NAMALWA (cell line): ENCODE measurements at places on chromosomes 11 and 22.
A peak's percentile ranks its signal among the peaks of the same experiment; 100 is the strongest.

DNA sequence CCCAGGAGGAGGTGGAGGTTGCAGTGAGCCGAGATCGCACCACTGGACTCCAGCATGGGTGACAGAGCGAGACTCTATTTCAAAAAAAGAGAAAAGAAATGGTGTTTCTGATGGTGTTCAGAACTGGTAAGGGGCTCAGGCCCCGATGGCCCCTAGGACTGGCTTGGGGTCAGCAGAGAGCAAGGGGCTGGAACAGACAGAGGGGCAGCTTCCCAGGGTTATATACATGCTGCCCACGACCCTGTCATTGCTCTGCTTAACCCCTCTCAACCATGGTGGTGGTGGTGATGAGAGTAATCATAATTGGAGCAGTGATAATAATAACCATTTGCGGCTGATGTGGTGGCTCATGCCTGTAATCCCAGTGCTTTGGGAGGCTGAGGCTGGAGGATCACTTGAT, 79.4 kb downstream of the CEP164 start:
- no peak for DNase-seq

- no peak for DNase-seq
These were observed 38.1 kb upstream of the TSKU start for GRCh38 chr11:76745044-76745376.

DNA sequence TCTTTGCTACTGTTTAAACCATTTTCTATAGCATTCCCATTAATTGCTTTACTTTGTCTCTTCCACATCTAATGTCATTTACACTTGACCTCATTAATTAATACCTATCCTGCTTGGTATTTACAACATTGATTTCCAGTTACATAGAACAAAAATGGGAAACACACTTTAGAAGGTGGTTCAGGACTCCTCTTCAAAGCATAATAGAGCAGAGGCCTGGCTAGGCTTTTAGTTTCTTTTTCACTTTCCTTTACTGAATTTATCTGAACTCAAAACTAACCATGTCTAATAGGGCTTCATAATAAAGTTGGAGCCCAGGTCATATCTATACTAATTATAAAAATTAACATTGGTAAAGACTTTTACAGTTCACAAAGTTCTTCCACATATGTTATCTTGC, 648.0 kb upstream of the KIRREL3 start:
- DNase-seq, result no peak

GRCh38 chr11:45383224-45383623, 97.1 kb upstream of the SYT13 start:
- no peak for DNase-seq

DNA sequence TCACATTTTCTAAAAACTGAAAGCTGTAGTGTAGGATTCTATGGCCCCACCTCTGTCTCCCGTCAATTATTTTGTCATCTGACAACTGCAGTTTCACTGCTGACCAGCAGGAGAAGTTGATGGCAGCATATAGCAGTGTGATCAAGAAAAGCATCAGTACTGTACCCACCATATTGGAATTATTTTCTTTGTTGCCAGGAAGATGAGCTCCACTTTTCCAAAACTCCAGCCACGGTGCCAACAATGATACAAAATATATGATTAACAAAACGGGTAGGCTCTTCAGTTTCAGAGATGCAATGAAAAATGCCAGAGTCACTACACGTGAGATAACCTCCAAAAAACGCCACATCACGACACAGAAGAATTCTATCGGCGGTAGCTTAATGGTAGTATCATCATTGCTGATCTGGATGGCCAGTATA, 41.3 kb downstream of the XKR3 start:
- DNase-seq, result peak; percentile 72

DNA sequence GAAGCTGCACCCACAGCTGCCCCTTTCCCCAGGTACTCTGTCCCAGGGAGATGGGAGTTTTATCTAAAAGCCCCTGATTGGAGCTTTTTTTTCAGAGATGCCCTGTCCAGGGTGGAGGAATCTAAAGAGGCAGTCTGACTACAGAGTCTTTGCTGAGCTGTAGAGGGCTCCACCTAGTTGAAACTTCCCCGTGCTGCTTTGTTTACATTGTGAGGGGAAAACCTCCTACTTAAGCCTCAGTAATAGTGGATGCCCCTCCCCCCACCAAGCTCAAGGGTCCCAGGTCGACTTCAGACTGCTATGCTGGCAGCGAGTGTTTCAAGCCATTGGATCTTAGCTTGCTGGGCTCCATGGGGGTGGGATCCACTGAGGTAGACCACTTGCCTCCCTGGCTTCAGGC, 470.1 kb upstream of the LARGE1 start:
- DNase-seq, result no peak

GRCh38 chr22:38233427-38233826, 31.6 kb downstream of the MAFF start:
- DNase-seq, result no peak

GRCh38 chr22:37623075-37624016, 14.7 kb downstream of the GGA1 start:
- peak; percentile 82 for DNase-seq

DNA sequence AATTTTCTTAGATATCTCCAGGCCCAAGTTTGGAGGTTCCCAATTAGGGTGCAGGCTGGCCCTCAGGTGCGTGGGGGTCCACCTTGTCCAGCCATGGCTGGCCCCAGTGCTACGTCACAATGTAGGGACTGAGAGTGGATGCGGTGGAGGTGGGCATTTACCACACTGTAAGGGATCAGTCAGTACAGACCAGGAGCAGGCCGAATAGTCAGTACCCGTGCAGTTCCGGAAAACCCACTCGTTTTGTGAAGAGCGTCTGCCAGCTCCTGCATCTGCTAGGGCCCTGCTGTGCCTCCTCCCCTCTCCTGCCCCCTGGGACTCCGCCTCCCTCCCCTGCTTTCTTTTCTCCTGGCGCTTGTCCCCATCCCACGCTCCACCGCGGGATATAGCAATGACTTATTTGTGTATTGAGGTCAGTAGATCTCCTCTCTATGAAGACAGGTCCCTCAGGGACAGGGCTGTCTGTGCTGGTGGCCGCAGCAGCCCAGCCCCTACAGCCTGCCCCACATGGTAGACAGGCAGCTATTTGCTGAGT, 50.4 kb upstream of the SEPTIN5 start:
- no peak for DNase-seq

DNA sequence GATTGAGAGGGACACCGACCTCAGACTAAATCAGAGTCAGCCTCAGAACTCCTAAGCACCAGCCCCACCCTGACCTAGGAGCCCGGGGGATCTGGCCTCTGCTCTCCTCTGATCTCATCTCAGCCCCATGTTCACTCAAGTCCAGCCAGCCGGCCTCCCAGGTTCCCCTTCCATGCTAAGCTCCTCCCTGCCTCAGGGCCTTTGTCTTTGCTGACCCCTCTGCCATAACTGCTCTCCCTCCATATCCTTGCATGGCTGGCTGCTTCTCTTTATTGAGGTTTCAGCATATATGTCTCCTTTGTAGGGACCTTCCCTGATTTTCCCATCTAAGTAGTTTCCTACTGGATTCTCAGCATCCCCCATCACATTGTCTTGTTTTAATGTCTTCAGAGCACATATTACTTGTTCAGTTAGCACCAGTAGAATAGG, 780 bp upstream of the SLC15A3 start:
- DNase-seq, result no peak

DNA sequence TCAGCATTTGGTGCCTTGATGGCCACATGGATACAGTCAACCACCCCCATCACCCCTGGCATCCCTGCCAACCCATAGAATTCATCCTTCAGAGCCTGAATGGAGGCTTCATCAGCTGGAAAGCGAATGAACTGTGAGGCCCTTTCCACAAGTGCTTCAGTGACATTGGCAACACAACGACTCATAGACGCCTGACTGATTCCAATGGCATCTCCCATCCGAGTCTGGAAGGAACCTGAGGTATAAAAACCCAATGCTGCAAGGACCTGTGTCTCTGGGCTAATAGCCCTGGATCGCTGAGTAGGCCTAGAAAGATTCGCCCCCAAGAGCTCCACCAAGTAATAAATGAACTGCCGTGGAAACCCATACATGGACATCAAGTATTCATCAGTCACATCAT, 1.3 kb downstream of the HARBI1 start:
- no peak for DNase-seq

GRCh38 chr11:27648840-27649239, 51.4 kb downstream of the BDNF start:
- no peak for DNase-seq

DNA sequence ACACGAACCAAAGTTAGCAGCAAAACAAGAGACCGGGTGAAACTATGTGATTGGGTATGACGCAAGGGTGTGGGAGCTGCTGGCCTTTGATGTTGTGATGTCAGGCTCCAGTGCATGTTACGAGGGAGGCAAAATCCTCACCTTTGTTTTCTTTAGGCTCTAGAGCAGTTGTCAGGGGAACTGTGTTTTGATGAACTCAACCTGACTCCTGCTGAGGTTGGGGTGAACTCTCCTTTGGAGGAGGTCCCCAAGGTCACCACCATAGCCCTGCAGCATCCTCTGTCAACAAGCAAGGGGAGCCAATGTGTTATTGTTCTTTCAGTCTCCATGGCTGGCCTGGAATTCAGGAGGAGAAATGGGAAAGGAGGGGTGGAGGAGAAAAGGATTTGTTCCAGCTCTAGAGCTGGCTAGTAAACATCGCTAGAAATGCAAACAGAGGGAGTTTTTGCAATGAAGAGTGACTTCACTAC, 33.8 kb downstream of the RASSF10 start:
- DNase-seq, result no peak

DNA sequence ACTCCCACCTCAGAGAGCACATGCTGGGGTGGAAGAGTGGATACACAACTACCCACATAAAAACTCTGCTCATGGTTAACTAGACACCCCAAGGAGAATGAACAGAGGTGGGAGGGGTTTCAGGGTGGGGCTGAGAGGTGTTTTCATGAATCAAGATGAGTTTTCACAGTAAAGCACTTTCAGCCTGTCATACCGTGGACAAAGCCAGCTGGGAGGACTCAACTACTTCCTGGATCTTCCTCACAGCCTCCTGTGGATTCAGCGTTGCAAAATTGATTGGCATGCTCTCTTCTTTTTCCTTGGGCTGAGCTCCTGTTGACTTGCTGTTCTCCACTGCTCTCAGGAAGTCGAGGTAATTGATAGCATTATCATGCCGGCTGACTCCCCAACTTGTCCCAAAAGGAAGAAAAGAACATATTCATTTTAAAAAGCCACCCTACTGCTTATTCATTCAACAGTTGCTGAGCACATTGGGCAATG, 168.5 kb downstream of the MPPED1 start:
- no peak for DNase-seq

GRCh38 chr22:49942565-49943404, 17.8 kb upstream of the PIM3 start:
- no peak for DNase-seq

GRCh38 chr11:8688414-8689362, 6.1 kb downstream of the RPL27A start:
- peak; percentile 97 for DNase-seq

GRCh38 chr11:69301455-69302401, 7.8 kb downstream of the MYEOV start:
- no peak for DNase-seq

DNA sequence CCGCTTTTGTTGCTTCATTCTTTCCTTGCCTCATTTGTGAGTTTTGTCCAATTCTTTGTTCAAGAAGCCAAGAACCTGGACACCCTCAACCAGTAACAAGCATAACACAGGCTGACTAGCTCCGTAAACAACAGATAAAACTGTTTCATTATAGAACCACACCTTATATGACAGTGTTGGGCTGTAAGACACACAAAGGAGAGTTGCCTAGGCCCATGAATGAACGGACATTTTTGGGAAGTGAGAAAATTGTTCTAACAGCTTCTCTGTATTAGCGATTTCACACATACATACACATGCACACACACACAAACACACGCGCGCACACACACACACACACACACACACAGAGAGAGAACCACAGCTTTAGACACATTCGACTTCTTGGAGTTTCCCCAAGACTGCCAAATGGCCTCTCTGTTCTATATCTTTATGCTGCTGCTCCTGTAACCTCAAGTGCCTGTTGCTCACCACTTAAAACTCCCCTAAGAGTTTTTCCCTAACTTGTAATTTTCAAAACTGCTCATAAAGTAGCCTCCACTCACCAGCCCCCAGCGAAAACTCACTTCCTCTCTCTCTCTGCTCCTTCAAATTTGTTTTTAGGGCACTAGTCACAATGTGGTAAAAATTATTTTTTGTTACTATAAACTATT, 35.9 kb downstream of the CTSC start:
- DNase-seq, result no peak

DNA sequence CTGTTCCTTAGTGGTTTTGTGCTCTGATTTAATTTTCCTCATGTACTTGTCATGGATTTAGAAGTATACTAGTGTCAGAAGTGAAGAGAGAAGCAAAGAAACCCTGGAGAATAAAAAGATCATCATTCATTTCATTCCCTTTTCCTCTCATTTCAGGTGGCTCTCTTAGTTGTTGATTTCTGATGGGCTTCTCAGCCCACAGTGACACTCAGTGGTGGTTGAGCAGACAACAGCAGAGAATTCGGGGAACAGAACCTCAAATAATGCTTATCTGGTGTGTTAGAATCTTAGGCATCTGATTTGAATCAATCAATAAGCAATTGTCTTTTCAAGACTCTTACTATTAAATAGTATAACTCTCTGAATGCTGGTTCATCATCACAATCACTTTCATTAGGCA, 1289.4 kb downstream of the FAM181B start:
- DNase-seq, result peak; percentile 9

DNA sequence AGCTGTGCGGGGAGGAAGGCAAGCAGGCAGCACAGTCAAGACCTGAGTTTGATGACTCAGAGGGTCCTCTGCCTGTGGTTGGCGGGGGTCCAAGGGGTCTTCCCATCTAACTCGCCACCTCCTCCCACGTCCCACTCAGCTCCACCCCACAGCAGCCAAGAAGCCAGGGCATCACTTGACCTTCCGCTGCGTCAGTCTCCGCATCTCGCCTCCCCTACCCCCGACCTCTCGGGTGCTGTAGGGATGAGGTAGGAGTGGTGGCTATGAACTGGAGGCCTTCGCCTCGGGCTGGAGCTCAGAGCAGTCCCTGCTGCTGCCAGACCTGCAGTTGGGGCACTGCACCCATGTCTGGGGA, 90.6 kb downstream of the CDKN1C start:
- no peak for DNase-seq

DNA sequence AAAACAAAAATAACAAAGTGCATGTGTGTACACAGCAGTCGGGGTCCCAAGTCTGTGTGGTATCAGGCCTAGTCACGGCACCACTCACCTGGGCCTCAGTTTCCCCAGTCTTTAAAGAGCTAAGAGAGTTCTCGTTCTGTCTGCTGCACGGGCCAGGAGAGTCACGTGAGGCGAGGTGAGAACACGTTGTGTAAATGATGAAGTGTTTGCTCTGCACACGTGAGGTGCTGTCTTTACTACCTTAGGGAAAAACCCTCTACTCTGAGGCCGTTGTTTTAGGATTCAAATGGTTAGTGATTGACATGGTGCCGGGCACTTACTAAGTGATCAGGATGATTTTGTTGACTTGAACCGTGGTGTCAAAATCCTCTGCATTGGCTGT, 86.5 kb upstream of the PPARA start:
- DNase-seq, result no peak

GRCh38 chr11:61716478-61717285, 35.8 kb upstream of the MYRF start:
- no peak for DNase-seq

GRCh38 chr11:92413757-92414513, 189.3 kb downstream of the FAT3 start:
- DNase-seq, result no peak
